GM04503 (cell line): ENCODE measurements at places on chromosomes 11 and 22.
A peak's percentile ranks its signal among the peaks of the same experiment; 100 is the strongest.

DNA sequence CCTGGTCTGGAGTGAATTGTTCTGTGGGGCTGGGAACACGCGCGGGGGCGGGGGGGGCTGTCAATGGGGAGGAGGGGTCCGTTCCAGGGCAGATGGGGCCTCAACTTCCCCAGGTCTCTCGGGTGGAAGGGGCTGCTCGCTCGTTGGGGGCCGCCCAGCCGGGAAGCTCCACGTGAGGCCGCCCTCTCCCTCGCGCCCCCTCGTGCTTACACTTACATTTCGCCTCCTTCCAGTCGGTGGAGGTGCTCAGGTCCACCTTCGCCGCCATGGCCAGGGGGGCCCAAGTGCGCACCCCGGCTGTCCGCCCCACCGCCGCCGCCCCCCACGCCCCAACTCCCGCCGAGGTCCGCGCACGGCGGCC, 452 bp downstream of the MACROD1 start:
- no peak for DNase-seq

- DNase-seq: no peak
These were observed 72.0 kb downstream of the TP53I11 start for GRCh38 chr11:44878711-44879110.

DNA sequence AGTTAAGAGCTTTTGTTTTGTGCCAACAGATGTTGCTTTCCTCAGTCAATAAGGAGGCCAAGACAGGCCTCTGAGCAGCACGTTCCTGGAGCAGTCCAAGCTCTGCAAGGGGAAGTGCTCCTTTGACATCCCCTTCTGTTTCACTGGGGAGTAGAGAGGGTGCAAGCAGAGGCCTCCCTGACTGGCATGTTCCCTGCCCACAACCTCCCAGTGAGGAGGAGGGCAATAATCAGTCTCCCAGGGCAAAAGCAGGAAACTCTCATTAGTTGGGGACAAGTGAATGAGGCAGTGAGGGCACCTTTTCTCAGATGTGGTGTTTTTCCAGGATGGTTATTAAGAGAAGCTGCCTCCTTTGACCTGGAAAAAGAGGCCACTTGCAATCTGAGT, 79.5 kb upstream of the ZBED5 start:
- DNase-seq: no peak

GRCh38 chr11:10797531-10797930, 11.2 kb downstream of the EIF4G2 start:
- DNase-seq: no peak

- DNase-seq: no peak
These were observed 1064.9 kb upstream of the TENM4 start for GRCh38 chr11:80505771-80506170.

- no peak for DNase-seq
These were observed 1193.5 kb downstream of the BRD1 start for GRCh38 chr22:48633996-48634836.

DNA sequence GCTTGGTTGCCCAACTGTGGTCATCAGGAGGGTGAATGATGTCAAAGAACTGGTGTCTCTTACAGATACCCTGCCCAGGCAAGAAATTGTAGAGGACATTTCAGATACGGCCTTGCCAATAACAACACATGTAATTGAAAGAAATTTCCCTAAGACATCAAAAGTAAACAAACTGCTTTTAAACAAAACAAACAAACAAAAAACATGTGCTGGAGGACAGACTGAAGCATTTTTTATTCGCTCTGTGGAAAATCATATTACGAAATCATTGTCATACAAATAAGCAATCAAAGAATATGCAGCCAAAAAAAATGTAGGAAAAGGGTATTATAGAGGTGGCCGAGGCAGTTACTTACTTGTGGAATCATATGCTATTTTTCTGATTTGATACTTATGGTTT, 52.1 kb upstream of the MYEOV start:
- DNase-seq: no peak

- no peak for DNase-seq
These were observed 600 bp upstream of the ESAM start for GRCh38 chr11:124762624-124763155.

GRCh38 chr11:46445920-46446771, 54.6 kb upstream of the CHRM4 start:
- DNase-seq: no peak

DNA sequence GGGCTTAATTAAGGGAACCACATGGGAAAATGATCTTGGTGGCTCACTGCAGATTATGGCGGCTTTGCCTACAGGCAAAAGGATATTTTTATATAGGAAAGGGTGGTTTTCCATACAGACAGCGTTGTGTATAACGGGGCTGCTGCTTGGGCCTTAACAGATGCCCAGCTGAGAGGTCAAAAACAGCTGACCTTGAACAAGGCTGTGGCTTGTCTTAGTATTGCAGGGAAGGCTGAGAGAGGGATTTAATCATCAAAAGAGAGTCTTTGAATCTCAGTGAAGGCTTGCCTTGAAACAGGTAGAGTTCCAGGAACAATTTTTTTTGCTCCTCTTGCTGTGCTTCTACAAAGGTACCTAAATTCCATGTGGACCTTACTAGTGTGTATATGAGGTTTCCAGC, 301.6 kb upstream of the C11orf87 start:
- no peak for DNase-seq

DNA sequence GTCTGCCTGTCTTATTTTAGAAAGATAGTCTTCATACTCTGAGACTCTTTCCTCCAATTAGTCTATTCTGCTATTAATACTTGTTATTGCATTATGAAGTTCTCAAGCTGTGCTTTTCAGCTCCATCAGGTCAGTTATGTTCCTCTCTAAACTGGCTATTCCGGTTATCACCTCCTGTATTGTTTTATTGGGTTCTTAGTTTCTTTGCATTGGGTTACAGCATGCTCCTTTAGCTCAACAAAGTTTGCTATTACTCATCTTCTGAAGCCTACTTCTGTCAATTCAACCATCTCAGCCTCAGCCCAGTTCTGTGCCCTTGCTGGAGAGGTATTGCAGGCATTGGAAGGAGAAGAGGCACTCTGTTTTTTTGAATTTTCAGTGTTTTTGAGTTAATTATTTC, 21.0 kb upstream of the OR5AK2 start:
- DNase-seq: no peak

DNA sequence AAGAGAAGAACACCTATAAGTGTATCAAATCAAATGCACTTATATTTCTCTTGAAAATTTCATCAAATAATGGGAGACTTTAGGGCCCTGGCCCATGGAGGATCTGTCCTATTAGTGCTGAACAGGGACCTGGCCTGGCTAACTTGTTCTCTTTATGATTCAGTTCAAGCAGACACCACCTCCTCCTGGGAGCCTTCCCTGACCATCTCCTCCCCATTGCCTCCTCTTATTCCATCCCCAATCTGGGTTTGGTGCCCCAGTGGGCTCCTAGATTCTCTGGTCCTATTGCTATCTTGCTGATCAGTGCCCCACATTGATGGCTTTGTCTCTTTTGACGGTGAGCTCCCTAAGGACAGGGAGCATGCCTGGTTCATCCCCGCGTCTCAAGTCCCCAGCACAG, 60.1 kb downstream of the MICAL2 start:
- no peak for DNase-seq

DNA sequence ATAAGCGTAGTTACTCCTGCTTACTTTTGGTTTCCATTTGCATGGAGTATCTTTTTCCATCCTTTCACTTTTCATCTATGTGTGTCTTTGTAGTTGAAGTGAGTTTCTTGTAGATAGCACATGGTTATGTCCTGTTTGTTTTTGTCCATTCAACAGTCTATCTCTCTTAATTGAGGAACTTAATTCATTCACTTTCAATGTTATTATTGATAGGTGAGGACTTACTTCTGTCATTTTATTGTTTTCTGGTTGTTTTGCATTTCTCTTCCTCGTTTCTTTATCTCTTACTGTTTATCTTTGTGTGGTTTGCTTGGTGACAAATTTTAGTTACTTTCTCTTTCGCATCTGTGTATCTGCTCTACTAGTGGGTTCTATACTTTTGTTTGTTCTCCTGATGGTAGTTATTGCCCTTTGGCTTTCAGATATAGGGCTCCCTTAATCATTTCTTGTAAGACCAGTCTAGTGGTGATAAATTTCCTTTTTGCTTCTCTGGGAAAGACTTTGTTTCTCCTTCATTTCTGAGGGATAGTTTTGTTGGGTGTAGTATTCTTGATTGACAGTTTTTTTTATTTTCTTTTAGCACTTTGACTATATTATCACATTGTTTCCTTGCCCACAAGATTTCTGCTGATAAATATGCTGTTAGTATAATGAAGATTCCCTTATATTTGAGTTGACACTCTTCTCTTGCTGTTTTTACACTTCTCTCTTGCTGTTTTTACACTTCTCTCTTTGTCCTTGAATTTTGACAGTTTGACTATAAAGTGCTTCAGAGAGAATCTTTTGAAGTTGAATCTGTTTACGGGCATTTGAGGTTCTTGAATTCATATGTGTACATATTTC, 9.0 kb upstream of the RAG1 start:
- no peak for DNase-seq

GRCh38 chr11:83970061-83970671, 684.0 kb upstream of the CCDC90B start:
- no peak for DNase-seq

DNA sequence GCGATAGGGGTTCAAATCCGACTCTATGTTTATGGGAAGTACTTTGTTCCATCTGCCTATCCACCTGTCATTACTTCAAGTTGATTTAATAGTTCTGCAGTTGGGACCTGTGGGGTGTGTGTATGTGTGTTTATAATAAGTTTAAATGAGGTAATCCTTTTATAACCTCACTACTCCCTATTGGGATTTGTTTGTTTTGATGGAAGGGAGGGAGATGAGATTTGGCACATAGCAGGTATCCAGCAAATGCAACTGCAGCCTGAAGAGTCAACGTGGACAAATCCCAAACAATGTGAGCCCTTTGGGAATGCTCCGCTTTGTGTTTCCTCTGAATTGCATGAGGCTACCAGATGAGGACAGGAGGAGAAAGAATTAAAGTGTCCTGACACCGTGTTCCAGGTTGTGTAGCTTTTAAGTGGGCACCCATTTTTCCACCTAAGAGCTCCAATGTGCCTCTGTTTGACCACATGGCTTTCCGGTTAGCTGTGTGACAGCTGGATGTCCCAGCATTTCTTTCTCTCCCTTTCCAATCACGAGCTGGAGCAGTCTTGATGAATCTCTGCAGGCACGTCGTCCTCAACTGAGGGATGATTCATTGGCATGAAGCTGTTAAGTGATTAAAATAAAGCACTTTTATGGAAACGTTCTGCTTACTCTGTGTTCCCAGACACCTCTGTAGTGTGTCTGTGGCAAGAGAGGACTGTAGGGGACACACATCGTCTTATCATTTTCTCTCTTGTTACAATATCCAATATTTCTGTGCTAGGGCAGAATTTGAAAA, 610.7 kb downstream of the NTM start:
- peak; percentile 17 for DNase-seq

- no peak for DNase-seq
These were observed 618.0 kb downstream of the BRD1 start for GRCh38 chr22:49209452-49210195.

- DNase-seq: no peak
These were observed 63.0 kb downstream of the PPFIBP2 start for GRCh38 chr11:7576726-7577290.

GRCh38 chr22:49903322-49904039, 14.8 kb downstream of the ALG12 start:
- no peak for DNase-seq

- DNase-seq: no peak
These were observed 125.0 kb downstream of the RASSF10 start for GRCh38 chr11:13134066-13134465.

DNA sequence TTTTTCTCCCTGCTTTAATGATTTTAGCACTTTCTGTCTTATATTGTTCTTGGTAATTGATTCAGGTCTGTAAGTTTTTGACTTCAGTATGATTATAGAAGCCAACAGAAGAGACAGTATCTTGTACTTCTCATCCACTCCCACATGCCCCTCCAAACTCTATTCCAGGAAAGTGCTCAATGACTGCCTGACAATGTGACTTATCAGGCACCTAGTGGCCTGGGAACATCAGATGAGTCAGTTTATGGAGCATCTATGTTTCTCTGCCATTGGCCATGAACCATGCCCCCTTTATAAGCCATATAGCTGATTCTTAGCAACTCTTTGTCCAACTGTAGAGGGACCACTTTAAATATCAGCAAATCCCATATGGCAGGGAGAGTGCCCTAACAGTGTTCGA, 179.2 kb upstream of the MTMR2 start:
- no peak for DNase-seq

GRCh38 chr11:100719809-100720221, 32.7 kb downstream of the ARHGAP42 start:
- DNase-seq: peak; percentile 66
